NCI-H187 treated with DMSO at 0.1 percent for 48 hours (cell line): ENCODE measurements at places on chromosomes 7 and 10.

- DNase-seq: peak; percentile 66
These were observed at the start of gene MLXIPL for GRCh38 chr7:73623798-73624668. TSS of gene MLXIPL (minus strand) at chr7:73624522. CDS start at chr7:73624492, 30 bp downstream.

DNA sequence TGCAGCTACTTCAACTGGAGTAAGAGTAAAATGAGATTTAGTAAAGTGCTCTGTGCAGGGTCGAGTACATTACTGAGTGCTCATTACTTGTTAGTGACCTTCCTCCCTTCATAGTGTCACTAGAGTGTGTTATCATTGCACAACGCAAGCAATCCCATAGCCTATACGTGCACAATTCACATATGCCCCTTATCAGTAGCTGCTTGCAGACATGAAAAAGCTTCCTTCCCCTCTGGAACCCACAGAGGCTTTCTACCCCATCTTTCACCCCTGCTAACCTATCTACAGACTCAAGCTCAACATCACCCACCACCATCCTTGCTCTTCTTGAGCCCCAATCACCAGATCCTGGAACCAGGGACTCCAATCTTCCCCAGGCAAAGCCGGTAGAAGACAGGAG, 59.3 kb downstream of the C7orf25 start:
- DNase-seq: no peak

DNA sequence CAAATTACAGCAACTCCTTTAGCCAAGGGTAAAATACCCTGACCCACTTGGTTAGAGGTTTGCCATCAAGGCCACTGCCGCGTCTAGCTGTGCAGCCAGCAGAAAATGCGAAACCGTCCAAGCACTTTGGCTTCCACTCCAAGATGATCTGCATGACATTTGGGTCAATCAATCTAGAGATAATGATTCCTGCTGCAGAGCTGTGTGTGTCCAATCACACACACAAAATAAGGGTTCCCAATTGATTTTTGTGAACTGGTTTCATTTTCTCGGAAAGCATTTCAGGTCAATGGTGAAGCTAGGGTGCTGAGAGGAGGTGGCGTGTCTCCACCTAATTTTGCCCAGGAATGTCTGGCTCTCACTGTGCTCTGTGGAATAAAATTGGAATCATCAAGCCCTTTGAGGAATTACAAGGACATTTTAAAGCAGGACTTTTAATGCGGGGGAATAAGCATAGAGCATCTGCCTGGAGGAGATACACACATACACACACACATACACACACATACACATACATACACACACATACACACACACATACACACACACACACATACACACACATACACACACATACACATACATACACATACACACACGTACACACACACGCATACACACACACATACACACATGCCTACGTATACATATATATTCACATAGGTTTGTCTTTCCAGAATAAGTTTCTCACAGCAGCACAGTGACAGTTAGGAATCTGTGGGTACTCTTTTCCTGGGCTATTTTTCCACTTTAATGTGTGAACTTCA, 59.5 kb downstream of the ACADSB start:
- DNase-seq: no peak

GRCh38 chr7:107076781-107077698, 32.5 kb downstream of the PRKAR2B start:
- DNase-seq: no peak

- DNase-seq: no peak
These were observed 94.7 kb downstream of the ARHGAP22 start for GRCh38 chr10:48509974-48510692.

DNA sequence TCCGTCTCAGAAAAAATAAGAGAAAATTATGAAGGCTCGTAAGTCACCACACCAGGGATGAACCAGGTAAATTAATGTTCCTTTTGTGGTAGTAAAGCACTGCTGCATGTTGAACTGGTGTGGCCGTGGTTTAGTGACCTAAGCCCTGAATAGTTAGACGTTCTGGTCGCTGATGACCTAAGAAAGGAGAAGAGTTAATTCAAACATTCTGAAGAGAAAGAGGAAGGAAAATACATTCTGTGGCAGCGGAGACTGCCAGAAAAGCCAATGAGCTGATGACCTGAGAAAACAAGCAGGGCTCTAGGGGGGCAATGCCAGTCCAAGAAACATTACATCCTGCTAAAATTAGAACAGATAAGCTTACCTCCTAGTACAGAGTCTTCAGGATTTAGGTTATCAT, 17.5 kb downstream of the DNAJC9 start:
- DNase-seq: no peak

DNA sequence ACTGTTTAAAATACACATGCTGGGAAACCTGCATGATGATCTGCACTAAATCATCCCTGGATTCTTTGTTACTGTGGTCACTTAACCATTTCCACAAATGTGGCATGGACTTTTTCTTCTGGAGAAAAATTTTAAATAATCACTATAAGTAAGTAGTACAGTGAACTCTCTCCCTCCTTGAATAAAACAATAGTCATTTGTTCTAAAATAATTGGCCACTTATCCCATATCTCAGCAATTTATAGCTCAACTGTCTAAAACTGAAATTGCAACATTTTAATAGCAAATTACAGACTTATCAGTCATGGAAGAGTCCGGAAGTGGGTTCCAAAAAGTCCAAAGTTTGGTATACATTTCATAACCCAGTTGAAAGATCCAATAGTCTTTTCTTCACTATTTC, 90.9 kb downstream of the MTERF1 start:
- no peak for DNase-seq

- no peak for DNase-seq
These were observed 130.6 kb downstream of the SPAG6 start for GRCh38 chr10:22475651-22476600.

DNA sequence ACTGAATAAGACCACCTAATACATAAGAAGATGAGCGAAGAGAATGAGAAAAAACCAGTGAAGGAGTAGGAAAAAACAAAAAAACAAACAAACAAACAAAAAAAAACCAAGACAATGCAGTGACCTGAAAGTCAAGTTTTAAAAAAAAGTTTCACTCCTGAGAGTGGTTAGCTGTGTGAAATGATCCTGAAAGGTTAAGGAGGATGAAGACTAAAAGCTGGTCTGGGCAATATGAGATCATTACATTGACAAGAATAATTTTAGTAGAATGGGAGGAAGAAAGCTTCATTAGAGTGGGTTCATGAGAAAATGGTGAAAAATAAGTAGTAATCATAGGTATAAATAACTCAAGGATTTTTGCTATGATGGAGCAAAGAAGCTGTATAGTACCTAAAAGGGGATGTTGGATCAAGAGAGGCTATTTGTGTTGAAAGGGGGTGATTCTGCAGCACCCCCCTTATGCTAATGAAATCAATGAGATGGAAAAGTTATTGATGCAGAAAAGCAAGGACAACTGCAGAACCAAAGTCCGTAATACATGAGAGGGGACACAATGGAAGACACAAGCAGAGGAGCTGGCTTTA, 80.2 kb downstream of the KMT2C start:
- DNase-seq: no peak
